ENCODE measurements at places on chromosomes 3 and 15. TPM values are rescaled to one million over a fixed set of nuclear protein-coding genes. Genes with fewer than 3 reads are reported as not detected.

Gene CTXND1
- polyA plus RNA-seq, result 0.22 TPM

Gene DNAH1
- 8.0 TPM for polyA plus RNA-seq

Gene ROPN1
- not detected for polyA plus RNA-seq

Gene CDHR4
- not detected for polyA plus RNA-seq

Gene KLHDC8B
- polyA plus RNA-seq, result 73.4 TPM

Gene INTS14
- 17.3 TPM for polyA plus RNA-seq

Gene C3orf22
- polyA plus RNA-seq, result not detected

Measured in adipose tissue (tissue), 3 donors.